ENCODE measurements at places on chromosomes 7 and 10.
A peak's percentile ranks its signal among the peaks of the same experiment; 100 is the strongest.

- no peak for DNase-seq
Measured at GRCh38 chr7:121689749-121690148, 183.2 kb upstream of the PTPRZ1 start.

DNA sequence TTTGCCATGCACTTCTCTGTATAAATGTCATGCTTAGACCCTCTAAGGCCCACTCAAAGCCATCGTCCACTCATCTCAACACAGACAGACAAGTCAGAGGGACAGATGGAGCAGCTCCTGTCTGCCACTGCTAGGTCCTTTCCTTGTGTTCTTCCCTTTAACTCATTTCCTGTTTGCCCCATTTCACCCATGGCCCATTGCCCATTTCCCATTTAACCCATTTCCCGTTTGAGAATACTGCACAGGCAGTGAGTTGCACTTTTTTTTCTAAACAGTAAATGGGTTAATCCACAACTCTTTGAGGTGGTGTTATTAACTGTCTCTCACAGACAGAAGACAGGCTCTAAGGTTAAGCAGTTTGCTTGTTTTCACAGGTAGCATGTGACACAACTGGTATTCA lies 179.3 kb downstream of the NPSR1 start:
- no peak for DNase-seq

GRCh38 chr10:69912589-69912988 lies 110.9 kb downstream of the COL13A1 start:
- DNase-seq, result no peak

DNA sequence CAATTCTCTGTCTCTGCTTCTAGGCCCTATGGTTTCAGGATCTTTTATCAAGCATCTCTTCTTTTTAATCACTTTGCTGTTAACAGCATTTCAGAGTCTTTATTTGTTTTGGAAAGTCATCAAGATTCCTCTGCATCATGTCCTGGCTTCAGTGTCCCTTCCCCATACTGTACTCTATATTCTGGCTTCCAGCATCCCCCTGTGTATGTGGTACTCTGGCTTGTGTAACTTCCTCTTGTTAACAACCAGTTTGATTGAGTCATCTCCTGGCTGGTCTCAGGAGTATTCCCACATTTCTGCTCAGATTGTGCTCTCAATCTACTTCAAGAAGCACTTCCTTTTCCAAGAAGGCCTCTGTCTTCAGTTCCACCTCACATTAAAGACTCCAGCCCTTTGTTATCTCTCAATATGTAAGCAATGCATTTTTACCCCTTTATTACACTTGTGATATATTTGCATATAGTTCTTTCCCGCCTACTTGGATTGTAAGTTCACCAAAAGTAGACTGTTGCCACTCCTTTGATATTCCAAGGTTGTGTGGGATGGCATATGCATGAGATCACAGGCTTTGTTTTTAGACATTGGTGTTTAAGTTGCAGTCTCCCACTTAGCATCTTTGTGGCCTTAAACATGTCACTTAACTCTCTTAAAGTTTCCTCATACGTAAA lies 15.1 kb upstream of the ATE1 start:
- peak; percentile 30 for DNase-seq

- DNase-seq, result no peak
Measured at GRCh38 chr10:29285624-29286051, 3.2 kb upstream of the LYZL1 start.

DNA sequence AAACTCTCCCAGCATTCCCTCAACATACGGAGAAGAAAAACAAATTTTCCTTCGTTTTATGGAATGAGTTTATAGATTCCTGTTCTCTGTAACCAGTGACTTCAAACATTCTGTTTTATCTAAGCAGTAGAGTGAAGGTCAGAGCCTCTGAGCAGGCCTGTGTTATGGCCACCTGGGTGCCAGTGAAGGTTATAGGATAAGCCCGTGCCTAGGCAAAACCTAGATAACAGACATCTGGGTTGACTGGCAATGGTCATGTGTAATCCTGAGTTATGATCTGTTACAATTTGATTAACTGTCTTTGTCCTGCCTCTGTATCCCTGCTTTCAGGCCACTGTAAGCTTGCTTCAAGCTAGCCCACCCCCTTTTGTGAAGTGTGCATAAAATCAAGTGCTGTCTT lies 8.3 kb downstream of the LSM5 start:
- DNase-seq, result no peak

DNA sequence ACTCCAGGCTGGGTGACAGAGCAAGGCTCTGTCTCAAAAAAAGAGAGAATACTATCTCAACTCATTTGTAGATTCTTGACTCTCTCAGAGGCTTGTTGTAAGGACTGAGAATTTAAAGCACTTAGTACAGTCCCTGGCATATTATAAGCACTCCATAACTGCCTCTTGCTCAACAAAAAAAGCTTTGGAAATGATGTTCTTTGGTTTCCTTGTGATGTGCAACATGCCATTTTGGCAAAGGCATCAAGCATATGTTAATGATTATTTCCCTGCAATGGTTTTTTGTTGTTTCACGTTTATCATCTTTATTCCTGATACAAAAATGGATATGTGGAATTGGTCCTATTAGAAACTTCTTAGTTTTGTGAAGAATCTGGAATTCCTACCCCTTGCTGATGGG lies 15.7 kb downstream of the NOLC1 start:
- no peak for DNase-seq

All from KBM-7 (cell line).